ENCODE measurements at places on chromosomes 3 and 15.

GRCh38 chr3:48042071-48042760 lies 26.0 kb upstream of the MAP4 start:
- no peak for DNase-seq

- no peak for DNase-seq
Observed at GRCh38 chr3:104785947-104786346, 580.8 kb upstream of the ALCAM start.

DNA sequence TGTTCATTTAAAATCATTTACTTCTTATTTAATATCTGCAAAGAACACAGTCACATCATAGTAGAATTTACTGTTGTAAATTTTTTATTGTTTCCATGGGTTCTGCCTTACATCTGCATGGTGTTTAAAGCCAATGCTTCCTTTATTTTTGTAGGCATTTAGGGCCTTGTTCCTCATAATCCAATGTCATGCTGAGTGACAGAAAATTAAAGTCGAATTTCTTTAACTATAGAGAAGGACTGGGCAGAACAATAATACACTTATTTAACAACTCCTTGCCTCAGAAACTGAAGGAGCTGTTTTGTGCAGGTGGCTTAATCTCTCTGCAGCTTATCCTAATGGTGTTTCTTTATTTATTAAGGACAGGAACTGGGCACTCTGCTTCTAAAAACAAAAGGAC lies 149.6 kb downstream of the LEKR1 start:
- no peak for DNase-seq

DNA sequence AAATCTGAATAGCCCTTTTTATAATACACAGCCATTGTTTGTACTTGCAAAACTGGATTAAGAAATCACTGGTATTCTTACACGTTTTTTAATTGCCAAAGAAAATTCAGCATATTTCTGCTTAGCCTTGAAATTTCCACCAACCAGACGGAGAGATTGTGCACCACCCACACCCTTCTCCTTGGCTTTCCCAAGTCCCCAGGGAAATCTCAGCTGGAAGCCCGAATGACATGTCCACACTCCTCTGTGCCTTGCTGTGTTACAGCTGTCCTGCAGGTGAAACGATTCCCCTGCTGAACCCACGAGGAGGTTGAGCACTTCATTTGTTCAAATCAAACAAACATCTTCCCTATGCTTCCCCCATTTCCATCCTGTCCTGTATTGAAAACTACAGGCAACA lies 49.6 kb upstream of the PPARG start:
- DNase-seq: no peak

GRCh38 chr3:62376906-62377877 lies 3.8 kb upstream of the FEZF2 start:
- no peak for DNase-seq

GRCh38 chr15:62483814-62484213 lies 318.7 kb upstream of the C2CD4B start:
- DNase-seq: no peak

DNA sequence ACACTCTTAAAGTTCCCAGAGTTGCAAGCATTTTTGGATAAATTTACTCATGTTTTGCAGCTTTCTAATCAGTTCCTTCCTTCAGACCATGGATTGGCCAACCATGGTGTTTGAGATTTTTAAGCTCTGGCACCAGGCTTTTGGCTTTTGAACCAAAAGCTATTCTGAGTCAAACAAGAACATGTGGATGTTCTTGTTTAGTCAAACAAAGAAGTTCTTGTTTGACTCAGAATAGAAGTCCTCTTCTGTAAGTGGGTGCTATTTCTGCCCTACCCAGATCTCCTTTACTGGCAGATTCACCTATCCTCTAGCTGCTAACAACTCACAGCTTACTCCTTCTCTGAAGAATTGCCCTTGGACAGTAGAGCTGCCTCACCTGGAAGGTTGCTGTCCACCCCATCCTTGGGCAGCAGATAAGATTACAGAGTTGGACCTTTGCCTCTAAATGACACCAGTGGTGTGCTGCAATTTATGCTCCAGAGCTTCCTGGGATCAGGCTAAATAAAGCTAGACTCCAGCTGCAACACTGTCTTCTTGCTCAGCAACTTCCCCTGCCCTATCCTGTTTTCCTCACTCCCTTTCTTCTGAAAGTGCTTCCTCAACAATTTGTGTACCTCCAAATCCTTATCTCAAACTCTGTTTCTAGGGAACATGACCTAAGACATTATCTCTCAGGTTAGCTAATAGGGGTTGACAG lies 65.6 kb downstream of the COL6A6 start:
- no peak for DNase-seq

DNA sequence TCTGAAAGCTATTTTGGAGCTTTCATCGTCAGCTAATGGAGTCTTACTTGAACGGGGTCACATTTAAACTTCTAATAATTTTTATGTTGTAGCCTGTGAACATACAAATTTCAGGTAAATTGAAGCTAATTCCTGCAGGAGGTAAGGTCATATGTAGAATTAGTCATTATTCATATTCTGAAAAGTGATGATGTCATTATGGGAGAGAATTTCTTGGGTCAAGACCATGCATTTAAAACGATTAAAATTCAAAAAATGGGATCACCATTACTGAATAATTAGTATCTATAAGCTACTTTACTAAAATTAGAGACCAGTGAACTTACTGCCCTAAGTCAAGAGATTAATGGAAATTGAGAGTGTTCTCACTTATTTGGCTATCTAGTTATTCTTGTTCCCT lies 120.4 kb downstream of the CHL1 start:
- DNase-seq: no peak

DNA sequence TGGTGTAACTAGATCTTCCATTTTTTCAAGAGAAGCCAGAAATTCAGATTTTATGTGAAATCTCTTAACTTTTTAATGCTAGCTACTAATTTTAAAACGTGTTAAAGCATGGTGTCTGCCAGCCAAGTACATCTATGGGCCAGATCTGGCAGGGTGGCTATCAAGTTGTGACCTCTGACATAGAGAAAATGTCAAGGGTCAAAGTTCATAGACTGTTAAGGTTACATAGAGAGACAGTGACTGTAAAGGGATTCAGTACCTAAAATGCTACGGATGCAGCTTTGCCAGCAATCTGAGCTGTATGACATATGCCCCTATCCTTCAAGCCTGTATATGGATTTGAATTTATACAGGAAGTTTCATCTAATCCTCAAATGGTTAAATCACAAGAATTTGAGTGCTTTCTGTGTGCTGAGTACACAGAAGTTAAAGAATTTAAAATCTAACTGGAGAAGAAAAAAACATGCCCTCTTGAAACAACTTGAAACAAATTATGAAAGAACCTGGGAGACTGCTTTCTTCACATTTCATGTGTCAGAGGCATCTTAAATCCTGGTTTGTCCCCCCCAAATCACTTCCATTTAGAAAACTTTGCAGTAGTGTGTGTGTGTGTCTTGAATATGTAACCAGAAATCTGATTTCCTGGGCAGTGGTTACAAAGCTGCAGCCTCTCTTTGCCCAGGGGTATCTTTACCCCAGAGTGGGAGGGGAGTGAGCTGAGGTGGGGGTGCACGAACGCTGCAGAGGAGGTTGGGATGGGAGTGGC lies 895 bp upstream of the ARHGAP31 start:
- DNase-seq: no peak

- DNase-seq: no peak
Observed at GRCh38 chr15:74832826-74833225, 6.4 kb downstream of the CPLX3 start.

- DNase-seq: no peak
Observed at GRCh38 chr3:190014940-190015339, 105.8 kb downstream of the P3H2 start.

- DNase-seq: no peak
Observed at GRCh38 chr3:16085884-16086608, 88.4 kb upstream of the GALNT15 start.

GRCh38 chr3:134933997-134934396 lies 138.9 kb downstream of the EPHB1 start:
- DNase-seq: no peak

- DNase-seq: no peak
Observed at GRCh38 chr15:31089368-31090047, 12.0 kb downstream of the TRPM1 start.

GRCh38 chr15:78402061-78402610 lies 35.9 kb upstream of the IREB2 start:
- DNase-seq: peak; percentile 57

GRCh38 chr3:121786485-121786884 lies 36.9 kb upstream of the GOLGB1 start:
- no peak for DNase-seq

GRCh38 chr15:67350042-67350441 lies 95.5 kb downstream of the IQCH start:
- no peak for DNase-seq

DNA sequence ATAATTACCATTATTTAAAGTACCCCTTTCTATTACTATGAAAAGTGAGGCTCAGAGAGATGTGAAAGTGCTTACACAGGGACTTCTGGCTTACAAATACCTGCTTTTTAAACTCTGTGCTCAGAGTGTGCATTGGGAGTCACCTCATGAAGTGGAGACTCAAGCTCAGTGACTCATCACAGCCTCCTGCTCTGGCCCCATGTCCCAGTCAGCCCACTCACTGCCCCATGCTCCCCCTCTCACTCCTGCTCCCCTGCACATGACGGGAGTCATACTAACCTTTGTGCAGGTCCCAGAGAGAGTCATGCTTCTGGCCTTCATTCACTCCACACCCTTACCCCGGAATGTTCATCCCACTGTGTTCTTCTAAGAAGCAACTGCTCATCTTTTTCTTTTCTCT lies 20.2 kb downstream of the CCR1 start:
- DNase-seq: no peak

GRCh38 chr3:27025718-27026117 lies 343.5 kb downstream of the NEK10 start:
- no peak for DNase-seq

DNA sequence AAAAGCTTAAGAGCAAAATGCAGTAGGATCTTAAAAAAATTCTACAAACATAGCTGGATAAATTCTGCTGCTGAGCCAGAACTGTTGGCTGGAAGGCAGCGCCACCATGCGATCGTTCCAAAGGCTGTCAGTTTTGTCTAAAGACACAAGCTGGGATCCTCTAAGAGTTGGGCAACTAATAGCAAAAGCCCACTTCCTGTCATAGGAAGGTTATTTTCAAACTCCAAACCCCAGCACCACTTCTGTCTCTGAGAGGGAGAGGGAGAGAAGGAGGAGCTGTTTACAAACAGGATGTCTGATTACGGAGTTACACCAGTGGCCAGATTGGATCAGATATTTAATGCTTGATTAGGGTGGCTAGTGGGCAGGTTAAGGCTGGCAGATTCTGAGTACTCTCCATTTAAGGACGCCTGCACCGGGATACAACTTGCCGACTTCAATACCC lies 44.0 kb downstream of the EIF4E3 start:
- peak; percentile 44 for DNase-seq

DNA sequence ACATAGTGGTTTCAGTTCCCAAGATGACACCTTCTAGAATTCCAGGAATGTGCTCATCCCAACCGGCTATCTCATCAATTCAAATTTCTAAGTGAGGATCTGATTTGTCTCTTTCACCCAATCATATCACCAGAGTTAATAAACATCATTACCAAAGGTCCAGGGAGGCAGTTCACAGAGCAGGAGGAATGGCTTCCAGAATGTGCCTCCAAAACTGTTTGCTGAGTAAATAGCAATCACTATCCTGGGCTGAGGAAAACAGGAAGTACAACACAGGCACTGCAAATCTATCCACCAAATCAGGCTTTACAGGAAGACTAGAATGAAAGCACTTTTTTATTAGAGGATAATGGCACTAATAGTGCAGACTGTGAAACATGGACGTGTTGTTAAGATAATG lies 61.5 kb downstream of the OSBPL10 start:
- no peak for DNase-seq

DNA sequence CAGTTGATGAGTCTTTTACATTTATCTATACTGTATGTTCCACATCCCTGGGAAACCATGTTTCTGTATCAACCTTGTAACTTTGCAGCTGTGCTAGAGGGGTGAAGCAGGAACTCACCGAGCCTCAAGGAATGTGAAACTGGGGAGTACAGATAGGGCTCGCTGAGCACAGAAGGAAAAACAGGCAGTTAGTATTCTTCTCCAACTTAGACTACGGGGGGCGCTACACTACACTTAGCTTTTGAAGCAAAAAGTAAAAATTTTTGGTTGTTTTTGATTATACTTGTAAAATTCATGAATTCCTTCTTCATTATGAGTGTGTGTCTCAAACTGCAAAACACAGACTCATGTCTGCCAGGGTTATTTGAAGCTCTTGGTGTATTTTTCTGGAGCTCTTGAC lies 132.7 kb upstream of the RGMA start:
- DNase-seq: no peak

GRCh38 chr15:67118808-67119207 lies 53.4 kb downstream of the SMAD3 start:
- DNase-seq: no peak

GRCh38 chr15:74240002-74240568 lies 4.0 kb downstream of the CCDC33 start:
- peak; percentile 45 for DNase-seq

DNA sequence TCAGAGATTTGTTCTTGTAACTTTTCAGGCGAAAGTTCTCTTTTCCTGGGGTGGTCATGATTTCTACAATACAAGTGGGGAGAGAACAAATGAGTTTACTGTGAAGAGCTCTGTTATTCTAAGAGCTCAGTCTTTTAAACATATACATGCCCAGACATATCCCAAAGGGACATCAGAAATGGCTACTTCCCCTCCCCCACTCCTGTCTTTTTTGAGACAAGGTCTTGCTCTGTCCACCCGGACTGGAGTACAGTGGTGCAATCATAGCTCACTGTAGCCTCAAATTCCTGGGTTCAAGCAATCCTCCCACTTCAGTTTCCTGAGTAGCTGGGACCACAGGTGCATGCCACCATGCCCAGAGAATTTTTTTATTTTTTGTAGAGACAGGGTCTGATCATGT lies 18.2 kb downstream of the KPNA1 start:
- no peak for DNase-seq

DNA sequence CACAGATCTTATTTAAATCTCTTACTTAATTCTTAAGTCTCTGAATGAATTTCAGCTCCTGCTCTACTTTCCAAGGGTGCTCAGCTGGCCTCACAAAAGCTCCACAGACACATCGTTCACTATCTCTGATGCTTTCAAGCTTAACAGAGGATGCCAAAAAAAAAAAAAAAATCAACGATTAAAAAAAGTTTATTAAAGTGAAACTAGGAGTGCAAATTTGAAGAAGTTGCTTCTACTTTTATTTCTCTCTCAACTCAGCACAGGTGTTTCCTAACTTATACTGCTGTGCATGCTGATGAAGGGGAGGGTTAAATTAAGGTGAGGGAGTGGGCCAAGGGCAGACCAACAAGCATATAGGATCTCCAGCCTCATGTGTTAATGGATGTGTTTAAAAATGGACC lies 157.2 kb downstream of the TIGIT start:
- DNase-seq: no peak

DNA sequence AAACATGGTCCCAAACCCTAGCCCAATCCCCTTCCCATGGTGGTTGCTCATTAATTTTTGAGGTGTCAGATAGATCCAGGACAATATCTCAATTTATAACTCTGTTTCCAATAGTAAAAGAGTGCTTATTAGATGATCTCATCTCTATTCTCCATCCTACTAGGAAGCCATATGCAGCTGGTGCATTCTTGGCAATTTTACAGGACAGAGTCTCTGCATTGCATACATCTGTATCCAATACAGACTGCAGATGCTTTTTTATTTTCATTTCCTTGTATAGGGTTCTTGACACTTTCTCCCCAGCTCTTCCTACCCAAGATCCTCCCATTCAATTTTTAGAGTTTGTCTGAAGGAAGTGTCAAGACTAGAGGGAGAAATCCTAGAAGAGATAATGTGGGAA lies 194.8 kb upstream of the DPH6 start:
- DNase-seq: peak; percentile 31

- no peak for DNase-seq
Observed at GRCh38 chr15:83905556-83906273, 251.8 kb downstream of the ADAMTSL3 start.

Measured in AG09309 (cell line).